ENCODE measurements at places on chromosomes 13 and 19.
A peak's percentile ranks its signal among the peaks of the same experiment; 100 is the strongest.

DNA sequence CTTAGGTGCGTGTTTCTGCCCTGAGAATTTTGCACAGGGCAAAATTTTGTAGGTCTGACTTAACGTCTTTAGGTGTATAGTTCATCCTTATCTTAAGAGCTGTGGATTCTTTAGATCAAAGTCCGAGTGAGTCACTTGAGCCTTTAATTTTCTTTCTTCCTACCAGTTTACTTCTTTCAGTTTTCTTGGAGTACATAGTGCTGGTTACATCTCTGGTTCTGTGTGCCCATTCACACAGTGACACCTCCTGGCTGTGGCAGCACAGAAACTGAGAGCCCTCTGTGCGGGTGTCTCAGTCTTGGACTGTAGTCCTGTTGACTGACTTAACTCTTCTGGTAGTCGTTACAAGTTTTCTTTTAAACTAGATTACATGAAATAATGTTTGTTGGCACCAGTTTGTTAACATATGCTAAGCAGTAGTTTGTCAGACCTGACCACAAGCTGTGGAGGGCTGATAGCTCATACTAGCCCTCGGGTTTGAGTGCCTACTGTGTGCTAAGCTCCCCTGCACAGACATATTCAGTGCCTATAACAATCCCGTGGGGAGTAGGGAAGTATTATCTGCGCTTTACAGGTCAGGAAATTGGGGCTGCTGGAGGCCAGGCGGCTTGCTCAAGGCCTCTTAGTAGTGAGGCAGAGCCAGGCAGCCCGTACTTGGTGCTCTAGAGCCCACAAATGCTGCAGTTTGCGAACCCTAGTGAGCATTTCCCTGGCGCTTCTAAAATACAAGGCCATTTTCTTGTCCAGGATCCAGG lies 1.6 kb downstream of the GATAD2A start:
- DNase-seq = peak; percentile 37

- DNase-seq = no peak
Observed at GRCh38 chr19:42628411-42629140, 33.9 kb upstream of the CEACAM8 start.

DNA sequence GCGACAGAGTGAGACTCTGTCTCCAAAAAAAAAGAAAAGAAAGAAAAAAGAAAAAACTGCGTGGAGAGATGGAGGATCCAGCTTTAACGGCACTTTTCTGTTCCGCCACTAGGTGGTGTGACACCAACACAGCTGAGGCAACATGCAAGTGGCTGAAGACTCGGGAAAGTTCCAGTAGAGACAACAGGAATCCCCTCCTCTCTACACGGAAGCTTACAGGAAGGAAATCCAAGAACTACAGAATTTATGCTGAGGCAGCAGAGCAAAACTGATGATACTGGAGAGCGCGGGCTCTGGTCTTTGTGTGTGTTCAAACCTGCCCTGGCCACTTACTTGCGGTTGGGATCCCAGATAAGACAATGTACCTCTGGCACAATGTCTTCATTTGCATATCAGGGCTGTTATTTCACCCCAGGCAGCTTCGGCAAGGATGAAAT lies 9.9 kb downstream of the RANBP3 start:
- DNase-seq = peak; percentile 67

DNA sequence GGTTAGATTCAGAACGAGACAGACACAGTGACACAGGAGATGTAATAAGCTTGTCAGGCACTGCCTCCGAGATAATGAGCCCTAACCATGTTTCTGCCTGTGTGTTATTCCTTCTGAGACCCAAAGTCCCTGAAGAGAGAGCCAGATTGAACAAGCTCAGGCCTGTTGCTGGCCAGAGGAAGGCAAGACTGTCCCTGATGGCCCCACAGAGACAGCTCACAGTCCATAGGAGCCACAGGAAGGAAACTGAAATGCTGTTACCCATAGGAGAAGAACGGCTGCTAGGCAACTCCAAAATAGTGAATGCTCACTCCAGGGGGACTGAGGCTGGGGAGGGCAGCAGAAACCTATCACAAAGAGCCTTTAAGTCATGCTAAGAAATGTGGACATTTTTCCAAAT lies 31.8 kb upstream of the RFXAP start:
- DNase-seq = no peak

DNA sequence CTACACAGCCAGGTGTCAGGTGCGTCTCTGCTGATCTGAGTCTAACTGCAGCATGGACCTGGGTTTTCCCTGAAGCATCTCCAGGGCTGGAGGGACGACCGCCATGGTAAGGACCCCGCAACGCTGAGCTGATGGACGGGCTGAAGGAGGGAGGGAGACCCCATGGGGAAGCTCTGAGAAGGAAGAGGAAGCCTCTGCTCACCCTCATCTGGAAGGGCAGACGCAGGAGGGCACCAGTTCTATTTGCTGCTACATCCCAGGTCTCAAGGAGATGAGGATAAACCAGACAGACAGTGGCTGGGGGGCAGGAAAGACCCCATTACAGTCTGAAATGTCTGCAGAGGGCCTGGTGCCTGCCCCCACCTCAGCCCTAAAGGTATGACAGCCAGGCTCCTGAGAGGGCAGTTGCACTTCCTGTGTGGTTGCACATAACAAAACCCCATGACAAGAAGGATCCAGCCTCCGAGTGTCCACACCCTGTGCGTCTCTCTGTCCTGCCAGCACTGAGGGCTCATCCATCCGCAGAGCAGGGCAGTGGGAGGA lies at the start of gene LILRA2:
Gene LILRA2, plus strand, starts transcription at position 461 of the 543 bp plus-strand sequence. CDS start 89 bp downstream, outside the sequence.
- no peak for DNase-seq

DNA sequence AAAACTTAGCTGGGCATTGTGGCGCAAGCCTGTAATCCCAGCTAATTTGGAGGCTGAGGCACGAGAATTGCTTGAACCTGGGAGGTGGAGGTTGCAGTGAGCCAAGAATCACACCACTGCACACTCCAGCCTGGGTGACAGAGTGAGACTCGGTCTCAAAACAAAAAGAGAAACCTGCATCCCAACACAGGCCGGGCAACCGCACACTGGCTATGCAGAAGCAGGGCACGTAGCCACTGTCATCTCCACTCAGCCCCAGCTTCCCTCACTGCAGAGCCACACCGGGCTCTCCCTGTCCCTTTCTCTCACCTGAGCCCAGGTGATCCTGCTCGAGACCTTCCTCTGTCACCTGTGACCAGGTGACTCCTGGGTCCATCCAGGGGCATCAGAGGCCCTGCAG lies 11.7 kb downstream of the ELL start:
- DNase-seq = no peak

GRCh38 chr13:96652506-96652905 lies 341.8 kb downstream of the OXGR1 start:
- no peak for DNase-seq

DNA sequence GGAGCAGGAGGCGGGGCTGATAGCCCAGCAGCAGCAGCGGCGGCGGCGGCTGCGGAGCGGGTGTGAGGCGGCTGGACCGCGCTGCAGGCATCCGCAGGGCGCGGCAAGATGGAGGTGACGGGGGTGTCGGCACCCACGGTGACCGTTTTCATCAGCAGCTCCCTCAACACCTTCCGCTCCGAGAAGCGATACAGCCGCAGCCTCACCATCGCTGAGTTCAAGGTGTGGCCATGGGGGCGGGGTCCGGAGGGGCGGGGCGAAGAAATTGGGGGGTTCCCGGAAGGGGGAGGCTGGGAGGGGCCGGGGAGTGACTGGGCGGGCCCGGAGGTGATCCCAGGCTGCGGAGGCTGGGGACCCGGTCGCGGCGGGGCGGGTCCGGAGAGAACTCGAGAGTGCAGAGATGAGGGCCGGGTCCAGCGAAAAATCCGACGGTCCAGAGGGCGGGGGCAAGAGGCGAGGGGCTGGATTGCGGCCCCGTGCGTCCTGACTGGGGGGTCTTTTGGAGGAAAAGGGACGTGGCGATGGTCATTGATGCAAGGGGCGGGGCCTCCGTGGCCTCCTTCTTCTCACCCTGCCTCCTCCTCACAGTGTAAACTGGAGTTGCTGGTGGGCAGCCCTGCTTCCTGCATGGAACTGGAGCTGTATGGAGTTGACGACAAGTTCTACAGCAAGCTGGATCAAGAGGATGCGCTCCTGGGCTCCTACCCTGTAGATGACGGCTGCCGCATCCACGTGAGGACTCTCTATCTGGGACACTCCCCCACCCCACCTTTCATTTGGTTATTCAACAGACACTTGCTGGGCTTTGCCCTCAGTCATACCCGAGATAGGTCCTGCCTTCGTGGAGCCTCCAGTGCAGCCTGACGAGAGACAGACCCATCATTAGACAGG lies at the start of gene TBCB:
Gene TBCB, plus strand, starts transcription at position 16 of the 891 bp plus-strand sequence. Its CDS starts 93 bp downstream, at position 109.
- DNase-seq = no peak

DNA sequence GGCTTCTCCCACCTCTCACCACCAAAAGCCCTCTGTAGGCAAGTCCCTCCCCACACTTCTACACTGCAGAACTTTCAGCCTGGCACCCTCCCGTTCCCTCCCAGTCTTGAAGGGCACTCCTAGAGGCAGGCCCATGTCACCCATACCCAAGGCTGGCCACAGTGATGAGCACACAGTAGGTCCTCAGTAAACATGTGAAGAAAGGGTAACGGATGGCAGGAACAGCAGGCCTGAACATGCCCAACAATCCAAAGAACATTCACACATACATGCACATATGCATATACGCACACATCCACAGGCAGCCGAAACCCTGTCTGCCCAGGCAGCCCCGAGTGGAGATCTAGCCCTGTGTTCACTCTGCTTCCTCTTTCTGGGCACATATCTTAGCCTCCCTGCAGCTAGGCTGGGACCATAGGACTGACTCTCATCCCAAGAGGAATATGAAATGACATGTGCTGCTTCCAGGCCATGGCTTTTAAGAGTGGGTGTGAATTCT lies 55.2 kb downstream of the CEBPG start:
- no peak for DNase-seq

DNA sequence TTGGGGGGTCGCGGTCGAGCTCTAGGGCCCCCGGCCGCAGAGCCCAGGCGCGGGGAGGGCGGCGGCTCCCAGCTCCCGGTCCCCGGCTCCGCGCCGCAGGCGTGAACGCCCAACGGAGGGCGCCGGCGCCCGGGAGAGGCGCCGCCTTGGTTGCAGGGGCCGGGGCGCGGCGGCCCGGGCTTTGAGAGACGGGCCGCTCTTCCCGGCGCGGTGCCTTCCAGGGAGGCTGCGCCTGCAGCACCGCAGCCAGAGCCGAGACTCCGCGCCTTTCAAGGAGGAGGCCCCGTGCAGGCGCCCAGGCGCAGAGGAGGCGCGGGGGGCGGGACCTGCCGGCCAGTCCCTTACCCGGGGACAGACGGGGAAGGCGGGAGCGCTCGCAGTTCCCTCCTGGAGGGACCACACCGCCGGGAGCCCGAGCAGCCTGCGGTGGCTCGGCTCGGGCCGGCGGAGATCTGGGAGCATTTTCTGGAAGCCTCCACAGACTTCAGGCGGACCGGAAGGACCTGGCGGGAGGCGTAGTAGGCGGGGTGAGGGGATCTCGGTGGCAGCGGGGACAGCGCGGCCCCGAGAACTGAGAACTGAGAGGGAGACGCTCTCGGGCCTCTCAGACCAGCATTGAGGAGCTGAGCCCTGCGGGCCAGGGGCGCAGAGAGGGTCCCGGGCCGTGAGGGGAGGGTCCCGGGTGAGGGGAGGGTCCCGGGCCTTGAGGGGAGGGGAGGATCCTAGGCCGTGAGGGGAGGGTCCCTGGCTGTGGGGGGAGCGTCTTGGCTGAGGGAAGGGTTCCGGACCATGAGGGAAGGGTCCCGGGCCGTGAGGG lies 25.5 kb upstream of the MCF2L start:
- no peak for DNase-seq

DNA sequence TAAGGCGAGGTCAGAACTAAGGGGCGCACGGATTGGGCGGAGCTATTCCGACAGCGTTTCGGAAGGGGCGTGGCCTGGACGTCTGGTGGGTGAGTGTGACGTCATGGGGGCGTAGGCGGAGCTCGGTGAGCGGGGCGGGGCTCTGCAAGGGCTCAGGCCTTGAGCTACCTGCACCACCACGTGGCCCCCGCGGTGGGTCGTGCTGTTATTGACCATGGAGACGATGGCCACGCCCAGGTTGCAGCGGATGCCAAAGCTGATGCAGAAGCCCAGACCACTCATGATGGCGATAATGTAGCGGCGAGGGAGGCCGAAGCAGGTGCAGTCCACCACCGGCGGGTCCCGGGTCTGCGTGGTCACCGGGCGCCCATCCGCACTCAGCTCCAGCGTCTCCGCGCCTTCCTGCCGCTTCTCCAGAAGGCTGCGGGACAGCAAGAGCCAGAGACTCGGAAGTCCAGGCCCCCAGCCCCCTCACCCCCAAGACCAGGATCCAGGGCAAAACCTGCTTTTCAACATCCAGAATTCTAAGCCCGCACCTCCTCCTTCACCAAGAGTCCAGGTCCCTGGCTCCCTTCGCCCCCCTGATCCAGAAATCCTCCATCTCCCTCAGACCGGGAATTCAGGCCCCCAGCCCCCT lies 4.8 kb downstream of the SLC17A7 start:
- peak; percentile 32 for DNase-seq

- DNase-seq = no peak
Observed at GRCh38 chr13:96825653-96826052, 168.6 kb downstream of the OXGR1 start.

GRCh38 chr19:35644987-35645679 lies 3.0 kb upstream of the COX6B1 start:
- DNase-seq = peak; percentile 93

DNA sequence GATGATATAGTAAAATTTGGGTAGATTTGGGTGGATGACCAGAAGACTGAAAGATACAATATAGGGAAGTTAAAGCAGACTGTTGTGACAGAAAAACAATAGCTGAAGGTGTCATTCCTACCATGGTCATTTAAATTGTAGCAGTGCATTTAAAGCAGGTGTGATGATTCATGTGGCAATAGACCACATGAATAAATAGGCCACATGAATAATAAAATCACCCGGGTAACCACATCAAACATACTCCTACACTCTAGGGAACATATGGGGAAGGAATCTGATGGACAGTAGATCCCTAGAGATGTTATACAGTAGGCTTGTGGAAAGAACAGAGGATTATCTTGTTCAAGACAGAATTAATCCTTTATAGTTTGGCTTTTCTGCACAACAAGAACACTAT lies 392.6 kb downstream of the SLITRK5 start:
- no peak for DNase-seq

GRCh38 chr19:5627395-5627904 lies 4.6 kb downstream of the SAFB start:
- no peak for DNase-seq

DNA sequence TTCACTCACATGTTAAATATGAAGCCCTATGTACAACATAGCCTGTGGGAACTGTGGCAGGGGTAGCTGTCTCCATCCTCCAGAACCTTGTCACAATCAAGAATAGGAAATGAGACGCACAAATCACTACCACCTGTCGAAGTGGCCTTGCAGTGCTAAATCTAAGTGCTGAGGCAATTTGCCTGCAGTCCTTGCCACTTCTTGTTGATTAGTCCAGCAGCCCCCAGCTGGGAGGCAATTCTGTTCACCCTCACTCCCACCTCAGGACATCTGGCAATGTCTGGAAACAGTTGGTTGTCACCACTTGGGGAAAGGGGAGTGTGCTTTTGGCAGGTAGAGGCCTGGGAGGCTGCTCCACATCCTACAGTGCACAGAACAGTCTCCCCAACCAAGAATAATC lies 10.7 kb downstream of the RFX2 start:
- DNase-seq = no peak

GRCh38 chr19:29006057-29006735 lies 206.8 kb downstream of the UQCRFS1 start:
- DNase-seq = no peak
